ENCODE measurements at places on chromosomes 6 and 20.

GRCh38 chr6:46220352-46221221, 49.8 kb upstream of the ENPP5 start:
- DNase-seq = peak; percentile 17

DNA sequence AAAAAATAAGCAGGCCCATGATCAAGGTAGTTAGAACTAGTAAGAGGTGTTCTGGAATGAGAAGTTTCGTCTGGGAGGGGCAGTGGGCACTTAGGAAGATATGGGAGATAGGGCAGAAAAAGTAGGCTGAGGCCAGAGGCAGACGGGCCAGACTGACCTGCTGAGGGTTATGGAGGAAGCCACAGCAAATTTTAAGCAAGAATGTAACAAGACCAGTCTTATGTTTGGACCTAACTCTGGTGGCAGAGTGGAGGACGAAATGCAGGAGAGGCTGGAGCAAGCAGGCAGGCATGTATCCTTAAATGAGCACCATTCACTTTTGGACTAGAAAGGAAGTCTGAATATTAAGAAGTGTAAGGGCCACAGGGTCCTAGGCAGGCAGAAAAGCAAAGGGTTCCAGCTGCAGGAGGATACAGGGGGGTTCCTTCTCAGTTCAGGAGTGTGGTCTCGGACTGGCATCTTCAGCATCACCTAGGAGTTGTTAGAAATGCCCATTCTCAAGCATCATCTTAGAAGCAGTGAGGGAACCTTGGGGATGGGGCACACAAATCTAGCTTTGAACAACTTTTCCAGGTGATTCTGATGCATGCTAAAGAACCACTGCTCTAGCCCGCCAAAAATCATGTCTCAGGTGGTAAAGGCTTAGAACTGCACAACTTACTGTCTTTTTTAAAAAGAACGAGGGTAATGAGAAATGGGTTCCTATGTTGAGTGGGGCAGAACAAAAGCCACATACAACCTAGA, 1.7 kb upstream of the DSTN start:
- DNase-seq = no peak

- no peak for DNase-seq
These were observed 36.4 kb downstream of the HLA-DPB1 start for GRCh38 chr6:33112148-33112547.

DNA sequence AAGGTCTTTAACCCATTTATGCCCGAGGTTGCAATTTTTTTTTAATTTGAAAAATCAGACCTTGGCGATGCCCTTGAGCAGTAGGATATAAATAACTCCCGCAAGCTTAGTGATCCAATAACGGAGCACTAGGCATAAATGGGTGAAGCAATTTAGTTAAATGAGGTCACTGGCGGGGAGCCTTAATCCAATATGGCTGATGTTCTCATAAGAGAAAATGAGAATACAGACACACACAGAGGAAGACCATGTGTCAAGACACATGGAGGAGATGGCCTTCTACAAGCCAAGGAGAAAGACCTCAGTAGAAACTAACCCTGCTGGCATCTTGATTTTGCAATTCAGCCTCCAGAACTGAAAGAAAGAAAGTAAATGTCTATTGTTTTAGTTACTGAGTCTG, 735 bp downstream of the SIRPG start:
- DNase-seq = no peak

DNA sequence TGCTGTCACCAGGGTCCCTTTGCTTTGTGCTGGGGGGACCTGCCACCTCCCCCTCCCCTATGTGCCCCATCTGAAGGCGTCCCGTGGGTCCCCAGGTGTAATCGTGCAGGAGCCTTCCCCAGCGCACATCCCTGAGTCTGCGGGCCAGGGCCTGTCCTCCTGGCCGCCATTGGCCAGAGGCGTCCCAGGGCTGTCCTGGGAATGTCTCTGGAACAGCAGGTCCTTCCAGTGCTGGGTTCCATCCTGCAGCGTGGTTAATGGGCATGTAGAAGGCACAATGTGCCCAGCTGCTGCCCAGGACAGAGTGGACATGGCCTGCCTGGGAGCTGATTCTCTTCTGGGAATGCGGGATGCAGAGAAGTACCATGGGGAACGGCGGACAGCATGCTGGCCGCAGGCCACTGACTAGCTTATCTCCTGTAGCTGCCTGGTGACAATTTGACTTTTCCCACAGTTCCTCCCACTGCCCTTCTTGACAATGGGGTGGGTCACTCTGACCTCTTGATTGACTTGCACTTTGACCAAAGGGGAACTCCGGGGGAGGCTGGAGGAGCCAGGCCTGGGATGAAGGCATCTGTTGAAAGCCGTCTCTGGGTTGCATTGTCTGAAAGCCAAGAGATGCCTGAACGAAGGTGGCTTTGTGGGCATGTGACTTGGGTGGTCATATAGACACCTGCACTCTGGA, 64.0 kb downstream of the CTCFL start:
- DNase-seq = no peak

DNA sequence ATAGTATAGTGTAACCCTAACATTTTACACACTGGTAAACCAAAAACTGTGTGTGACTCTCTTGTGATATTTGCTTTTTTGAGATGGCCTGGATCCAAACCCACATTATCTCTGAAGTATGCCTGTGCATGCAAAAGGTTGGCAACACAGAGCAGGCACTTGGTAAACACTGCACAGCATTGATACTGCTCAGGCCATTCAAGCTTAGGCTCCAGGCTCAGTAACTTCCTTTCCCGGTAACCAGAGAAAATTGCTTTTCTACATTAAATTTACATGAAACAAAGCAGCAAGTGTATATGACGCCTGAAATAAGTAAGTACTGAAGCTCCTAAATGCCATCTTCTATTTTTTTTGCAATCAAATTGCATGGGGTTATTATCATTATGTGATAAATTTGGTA, 205.7 kb downstream of the EPM2A start:
- DNase-seq = no peak

- no peak for DNase-seq
These were observed 80.0 kb downstream of the EPB41L2 start for GRCh38 chr6:130982941-130983456.

DNA sequence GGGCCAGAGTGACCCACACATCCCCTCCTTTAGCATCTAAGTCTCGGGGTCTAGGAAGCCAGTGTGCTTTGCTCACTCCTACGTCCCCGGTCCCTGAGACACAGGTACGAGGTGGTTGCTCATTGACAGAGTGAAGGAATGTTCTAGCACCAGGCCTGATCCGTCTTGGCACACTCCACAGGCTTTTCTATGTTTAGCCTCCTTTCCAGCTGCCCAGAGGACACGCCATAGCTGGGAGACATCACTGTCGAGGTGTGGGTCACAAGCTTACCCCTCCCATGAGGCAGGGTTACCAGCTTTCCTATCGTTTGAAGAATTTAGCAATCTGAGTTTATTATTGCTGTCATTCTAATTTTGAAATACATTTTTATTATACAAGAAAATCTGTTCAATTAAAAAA, 30.4 kb upstream of the IER3 start:
- DNase-seq = no peak

DNA sequence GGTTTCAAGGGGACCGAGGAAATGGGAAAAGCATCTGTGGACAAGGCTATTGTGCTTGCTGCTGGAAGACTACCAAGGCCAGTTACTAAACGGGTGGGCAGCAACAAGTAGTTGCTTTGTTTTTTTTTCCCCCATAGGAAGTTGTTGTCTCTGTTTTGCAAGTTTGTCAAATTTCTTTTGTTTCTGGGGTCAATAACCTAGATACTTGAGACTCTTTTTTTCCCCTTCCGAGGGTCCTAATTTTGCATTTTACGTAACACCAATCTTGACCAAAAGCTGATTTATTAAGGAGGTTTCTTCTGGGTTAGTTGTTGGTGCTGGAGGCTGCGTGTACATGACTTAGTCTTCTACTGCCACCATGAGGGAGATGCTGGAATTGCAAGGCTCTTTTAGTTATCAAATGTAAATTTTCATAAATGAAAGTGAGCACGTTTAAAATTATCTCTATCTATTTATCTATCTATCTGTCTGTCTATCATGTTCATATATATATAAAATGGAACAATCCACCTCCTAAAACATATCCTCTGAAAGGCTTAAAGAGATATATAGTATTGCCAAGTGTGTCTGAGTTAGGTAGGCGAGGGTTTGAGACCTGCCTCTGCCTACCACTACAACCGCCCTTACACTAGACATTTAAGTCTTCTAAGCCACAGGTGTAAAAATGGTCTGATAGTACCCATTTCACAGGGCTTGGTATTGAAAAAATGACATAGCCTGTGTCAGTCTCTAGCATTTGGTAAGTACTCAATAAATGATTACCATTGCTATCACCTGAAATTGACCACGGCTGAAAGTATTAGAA, 60.2 kb downstream of the GCLC start:
- peak; percentile 49 for DNase-seq

DNA sequence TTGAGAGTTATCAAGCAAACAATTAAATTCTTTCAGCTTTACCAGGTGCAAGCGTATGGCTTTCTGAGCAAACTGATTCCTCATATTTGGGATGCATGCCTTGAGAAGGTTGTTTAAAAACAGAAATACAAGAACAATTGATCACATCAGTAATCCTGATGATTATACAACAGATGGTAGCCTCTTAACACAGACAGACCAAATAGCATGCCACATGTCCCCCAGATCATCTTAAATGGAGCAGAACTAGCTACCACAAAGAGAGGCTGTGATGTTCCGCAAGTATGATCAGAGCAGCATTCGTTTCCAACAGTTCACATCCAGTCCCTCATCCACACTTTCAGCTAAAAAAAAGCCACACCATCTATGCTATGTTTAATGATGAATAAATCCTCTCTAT, 246.2 kb upstream of the NRSN1 start:
- no peak for DNase-seq

DNA sequence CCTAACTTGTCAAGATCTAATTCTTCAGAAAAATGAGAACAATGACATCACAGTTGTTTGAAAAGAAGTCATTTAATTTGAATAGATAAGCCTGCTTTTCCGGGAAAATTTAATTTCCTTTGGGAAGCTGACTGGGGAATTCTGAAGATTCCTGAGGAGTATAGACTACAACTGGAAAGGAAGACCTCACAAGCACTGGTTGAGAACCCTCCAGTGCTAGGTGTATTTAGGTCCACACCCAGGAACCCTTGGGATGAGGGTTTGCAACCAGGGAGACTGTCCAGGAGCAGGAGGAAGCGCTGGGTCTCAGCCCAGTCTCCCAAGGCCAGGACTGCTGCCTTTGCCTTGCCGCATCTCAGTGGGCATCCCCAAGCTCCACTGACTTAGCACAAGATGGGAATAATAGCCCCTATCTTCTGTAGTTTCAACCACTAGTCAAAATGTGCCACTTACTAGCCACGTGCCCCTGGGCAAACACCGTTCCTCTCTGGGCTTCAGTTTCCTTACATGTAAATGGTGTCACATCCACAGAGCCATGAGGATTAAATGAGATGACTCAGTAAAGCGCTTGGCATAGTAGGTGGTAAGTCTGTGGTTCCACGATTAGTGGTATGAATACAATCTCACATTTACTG, 6.9 kb upstream of the CD93 start:
- no peak for DNase-seq

- no peak for DNase-seq
These were observed 134.0 kb downstream of the GJA10 start for GRCh38 chr6:90028066-90028778.

DNA sequence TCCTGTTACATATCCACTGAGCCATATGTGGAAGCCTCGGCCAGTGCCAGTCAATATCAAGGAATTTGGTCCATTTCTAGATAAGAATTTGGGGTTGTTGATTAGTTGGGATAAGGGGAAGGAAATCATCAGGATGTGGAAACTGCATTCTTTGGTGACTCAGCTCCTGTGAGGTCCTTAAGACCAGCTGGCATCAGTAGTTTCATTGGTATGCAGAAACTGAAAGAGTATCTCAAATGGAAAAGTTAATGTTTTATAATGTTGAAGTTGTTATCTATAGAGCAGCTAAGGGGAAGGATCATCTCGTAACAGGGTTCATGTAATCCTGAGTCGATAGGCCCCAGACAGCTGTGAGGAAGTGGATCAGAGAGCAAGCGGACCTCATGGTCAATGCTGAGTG, 87.9 kb upstream of the PRND start:
- no peak for DNase-seq

GRCh38 chr6:97958134-97958533, 675.1 kb upstream of the MMS22L start:
- no peak for DNase-seq

GRCh38 chr20:44064501-44065400, 122.2 kb downstream of the JPH2 start:
- DNase-seq = no peak

- no peak for DNase-seq
These were observed 25.1 kb downstream of the CAP2 start for GRCh38 chr6:17418281-17419188.

DNA sequence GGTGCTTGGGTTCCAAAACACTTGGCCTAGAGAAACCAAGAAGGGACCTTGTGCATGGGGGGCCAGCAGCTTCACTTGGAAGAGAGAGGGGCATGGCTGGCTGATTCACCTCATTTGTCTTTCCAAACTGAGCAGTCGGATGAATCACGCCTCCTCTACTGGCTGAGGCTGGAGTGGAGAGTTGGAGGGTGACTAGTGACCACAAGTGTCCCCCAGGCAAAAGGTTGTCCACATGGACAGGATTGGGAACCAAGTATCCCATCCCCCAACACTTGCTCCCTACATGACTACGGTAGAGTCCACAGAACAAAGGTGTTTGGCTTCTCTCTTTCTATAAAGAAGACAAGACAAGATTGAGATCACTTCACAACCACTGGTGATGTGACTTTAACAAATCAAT, 875.6 kb downstream of the QKI start:
- no peak for DNase-seq

All from stimulated activated CD4-positive, alpha-beta T cell treated with anti-CD3 and anti-CD28 coated beads, Interleukin-15, amount 100 ng/mL, for 48 hours (primary cell).